Calu3 (cell line): ENCODE measurements at places on chromosomes 6 and 20. TPM values are rescaled to one million over a fixed set of nuclear protein-coding genes. Genes with fewer than 3 reads are reported as not detected.

DNA sequence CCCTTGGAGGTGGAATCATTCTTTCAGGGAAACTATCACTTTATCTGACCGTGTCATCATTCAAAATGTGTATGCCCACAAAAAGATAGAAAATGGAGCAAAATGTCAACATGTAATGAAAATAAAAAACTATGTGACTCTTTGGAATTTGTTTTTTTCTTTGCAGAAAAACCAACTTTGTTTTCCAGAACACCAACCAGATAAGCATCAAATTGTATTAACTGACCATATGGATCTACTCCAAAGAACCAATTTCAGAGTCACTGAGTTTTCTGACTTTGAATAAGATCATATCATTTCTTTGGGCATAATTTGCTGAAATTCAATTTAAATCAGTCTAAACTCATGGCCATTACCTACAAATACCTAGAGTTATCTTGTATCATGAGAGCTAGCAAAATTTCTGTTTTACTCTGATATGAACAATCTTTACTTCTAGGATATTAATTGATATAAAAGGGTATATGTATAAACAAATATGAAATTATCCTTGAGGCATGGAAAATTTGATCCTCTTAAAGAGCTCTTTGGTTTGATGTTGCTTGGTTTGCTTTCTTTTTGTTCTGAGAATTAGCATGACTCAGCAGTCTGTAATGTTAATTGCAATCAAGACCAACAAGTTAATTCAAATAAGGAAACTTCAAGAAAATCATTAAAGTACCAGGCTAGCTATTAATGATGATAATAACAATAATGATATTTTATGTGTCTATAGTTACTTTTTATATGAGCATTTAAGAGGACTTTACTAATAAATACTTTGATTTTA lies 444.4 kb upstream of the MARCKS start:
- DNase-seq, result no peak

DNA sequence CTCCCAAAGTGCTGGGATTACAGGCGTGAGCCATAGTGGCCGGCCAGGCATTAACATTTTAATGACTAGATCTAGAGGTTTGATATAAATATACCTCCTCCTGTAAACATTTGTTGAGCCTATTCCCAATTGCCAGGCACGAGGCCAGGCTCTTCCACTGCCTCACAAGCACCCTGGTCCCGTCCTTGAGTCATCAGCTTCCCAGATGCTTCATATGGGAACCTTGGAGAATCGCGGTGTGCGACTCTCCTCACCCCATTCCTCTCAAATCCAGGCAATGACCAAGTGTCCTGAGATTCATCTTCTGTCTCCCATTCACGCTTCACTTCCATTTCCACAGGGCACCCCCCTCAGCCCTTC lies 35.9 kb upstream of the PIM1 start:
- no peak for DNase-seq

Gene PSORS1C1
- 9.4 and 11.0 TPM in 2 replicates for total RNA-seq

DNA sequence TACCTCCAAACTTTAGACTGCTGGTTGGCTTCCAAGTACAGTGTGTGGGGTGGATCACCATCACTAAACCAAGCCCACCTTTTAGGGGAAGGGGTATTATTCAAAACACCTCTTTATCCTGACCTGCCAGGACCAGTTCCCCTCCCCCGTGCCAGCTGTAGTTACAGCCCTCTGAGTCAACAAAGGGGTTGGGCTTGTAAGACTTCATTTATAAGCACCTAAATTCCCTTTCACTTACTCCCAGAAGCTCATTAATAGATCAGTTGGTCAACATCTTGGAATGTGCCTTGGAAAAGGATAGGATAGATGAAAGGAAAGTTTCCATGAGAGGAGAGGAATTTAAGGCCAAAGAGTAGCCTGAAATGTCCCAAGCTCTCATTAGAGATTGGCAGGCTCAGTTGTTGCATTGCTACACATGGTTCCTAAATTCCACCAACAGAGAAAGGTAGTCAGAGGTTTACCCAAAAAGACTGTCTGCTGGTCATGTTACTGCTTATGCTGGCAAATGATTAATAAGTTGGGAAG lies 59.2 kb downstream of the TNFAIP3 start:
- DNase-seq, result peak; percentile 32

Gene DEFB126
- total RNA-seq, result not detected in 2 replicates

Gene KIF25
- not detected in 2 replicates for total RNA-seq

Gene TFAP2A
- 74.7 and 77.0 TPM in 2 replicates for total RNA-seq

DNA sequence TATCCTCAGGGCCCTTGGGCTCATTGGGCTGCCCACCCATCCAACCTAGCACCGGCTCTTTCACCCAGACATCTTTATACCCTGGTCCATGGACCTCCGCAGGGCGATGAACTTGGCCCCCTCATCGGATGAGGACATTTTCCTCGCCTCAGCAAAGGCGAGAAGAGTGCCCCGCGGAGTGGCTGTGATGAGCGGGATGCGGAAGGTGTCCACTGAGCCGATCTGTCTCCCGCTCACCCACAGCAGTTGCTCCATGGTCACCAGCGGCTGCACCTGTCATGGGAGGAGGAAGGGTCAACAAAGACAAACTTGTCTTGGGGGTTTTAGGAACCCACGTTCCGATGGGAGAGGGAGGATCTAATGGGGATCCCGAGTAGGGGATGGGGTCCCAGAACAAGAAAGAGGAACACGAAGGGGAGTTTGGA lies 690 bp downstream of the NEU1 start:
- DNase-seq, result no peak

Gene OR2J3
- not detected in 2 replicates for total RNA-seq

DNA sequence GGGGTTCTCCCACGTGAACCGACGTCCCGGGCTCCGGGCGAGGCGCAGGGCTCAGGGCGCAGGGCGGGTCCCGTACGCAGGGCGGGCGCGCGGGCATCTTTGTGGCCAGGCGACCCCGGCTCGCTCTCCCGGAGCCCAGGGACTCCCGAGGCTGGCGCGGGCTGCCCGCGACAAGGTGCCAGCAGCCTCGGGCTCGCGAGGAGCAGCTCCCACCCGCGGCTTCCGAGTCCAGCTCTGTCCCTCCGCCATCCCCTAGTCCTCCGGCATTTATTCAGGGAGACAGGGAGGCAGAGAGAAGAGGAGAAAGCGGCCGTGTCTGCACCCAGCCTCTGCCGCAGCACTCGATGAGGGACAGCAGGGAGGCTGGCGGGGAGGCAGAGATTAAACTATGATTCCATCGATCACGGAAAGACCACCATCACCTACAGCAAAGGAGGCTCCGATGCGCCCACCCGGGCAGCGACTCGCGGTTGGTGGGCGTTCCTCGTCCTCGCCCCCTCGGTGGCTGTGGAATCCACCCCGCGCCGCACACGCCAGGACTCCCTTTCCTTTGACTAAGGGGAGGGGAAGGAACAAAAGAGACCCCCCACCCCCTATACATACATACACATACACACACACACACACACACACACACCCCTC lies 1.1 kb downstream of the RGS17 start:
- no peak for DNase-seq

DNA sequence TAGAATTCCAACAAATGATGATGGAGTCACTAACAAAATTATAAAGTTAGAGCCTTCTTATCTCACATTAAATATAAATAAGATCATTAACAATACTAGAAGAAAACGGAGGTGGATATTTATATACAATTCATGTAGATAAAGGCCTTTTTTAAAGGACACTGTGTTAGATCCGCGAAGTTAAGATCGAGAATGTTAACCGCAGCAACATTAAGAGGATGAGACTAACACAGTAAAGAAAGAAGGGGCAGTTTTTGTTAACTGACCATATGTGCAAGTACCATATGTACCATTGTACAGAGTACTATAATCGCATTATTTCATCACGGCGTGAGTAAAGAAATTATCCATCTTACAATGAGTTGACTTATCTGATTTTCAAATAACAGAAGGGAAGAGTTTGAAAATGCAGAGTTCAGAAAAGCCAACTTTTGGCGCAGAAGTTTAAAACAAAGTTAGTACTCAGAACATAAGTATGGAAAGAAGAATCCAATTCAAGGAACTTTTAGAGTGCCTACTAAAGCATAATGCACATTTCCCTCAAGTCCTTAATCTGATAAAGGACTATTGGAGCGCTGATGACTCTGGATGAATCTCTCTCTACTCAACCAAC lies 1.4 kb downstream of the FBXL4 start:
- DNase-seq, result no peak

Gene SLC22A2
- not detected in 2 replicates for total RNA-seq

DNA sequence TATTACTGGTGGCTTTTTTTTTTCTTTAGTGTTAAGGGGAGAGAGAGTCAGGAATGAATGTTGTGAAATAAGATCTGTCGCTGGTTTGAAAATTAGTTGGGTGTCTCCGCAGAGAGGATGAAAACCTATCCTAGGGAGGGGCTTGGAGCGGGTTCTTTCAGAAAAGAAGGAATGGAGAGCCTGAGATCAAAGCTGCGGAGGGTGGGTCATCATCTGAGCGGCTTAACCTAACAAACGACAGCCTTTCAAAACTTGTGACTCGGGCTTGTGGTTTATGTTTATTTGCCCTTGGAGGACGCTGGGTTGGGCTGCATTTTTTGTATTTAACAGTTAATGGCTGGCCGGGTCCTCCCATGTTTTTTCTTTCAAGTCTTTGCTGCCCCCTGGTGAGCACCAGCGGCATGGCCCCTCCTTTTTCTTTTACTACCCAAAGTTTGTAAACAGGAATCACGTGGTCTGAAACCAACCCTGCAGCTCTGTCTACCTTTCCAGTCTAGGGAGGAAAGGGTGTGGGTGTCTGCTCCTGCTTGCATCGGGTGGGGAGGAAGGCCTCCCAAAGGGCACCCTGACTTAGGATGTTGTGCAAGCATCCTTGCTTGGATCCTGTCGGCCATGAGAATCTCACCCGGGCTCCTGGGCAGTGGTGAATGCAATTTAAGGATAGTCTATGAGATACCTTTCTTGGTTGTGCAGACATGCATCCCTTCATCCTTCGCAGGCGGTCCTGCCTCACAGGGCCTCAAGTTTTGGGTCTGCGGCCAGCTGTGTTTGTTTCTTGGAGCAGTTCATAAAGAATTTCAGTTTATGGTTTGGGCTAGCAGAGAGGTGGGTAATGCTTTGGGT lies 2.2 kb downstream of the PIM1 start:
- DNase-seq, result peak; percentile 95

Gene NTSR1
- not detected in 2 replicates for total RNA-seq

Gene TCFL5
- total RNA-seq, result 18.9 and 22.3 TPM in 2 replicates
